ENCODE measurements at places on chromosomes 12 and 14.
A peak's percentile ranks its signal among the peaks of the same experiment; 100 is the strongest.

GRCh38 chr12:127550271-127550670, 716.7 kb upstream of the TMEM132C start:
- no peak for DNase-seq

DNA sequence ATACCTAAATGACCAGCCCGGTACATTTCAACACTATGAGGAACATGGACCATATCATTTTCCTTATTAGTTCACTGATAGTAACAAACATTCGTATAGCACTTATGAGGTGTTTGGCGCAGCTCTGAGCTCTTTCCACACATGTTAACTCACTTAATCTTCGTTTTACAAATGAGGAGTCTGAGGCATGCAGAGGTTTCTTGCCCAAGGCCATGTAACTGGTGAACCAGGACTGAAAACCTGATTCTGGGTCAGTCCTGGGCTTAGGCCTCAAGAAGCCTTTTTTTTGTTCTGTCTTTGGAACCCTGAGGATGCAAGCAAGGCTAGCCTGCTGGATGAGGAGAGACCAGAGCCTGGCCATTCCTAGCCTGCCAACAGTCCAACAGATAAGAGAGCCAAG, 55.0 kb downstream of the C14orf132 start:
- no peak for DNase-seq

- no peak for DNase-seq
These were observed 62.8 kb downstream of the SRRM4 start for GRCh38 chr12:119044094-119044493.

GRCh38 chr12:65608319-65608916, 215.9 kb upstream of the HMGA2 start:
- DNase-seq, result no peak

DNA sequence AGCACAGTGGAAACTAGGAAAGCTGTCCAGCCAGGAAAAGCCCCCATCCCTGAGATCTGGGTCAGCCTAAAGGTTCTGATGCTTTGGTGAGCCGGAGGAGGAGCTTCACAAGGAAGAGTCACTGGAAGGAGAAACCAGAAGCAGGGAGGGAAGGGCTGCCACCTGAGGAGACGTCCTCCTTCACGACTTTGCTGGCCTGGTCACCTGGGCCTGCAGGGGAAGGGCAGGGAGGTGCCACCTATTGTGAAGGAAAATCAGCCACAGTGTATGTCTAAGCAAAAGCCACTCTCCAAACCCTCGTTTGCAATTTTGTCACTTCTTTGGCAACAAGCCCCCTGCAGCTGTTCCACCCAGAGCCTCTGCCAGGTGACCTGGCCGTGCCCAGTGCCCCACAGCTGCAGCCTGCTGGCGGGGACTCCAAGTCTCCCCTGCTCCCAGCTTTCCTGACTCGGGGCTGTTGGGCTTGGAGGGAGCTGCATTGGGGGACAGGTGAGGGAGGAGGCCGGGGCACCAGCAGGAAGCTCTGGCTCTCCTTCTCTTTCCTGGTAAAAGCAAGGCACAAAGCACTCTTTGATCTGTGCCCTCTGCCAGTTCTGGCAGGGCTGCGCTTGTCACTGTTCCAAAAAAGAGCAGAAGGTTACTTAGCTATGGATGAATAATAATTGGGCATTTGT, 120.9 kb upstream of the BCL2L14 start:
- DNase-seq, result peak; percentile 68

DNA sequence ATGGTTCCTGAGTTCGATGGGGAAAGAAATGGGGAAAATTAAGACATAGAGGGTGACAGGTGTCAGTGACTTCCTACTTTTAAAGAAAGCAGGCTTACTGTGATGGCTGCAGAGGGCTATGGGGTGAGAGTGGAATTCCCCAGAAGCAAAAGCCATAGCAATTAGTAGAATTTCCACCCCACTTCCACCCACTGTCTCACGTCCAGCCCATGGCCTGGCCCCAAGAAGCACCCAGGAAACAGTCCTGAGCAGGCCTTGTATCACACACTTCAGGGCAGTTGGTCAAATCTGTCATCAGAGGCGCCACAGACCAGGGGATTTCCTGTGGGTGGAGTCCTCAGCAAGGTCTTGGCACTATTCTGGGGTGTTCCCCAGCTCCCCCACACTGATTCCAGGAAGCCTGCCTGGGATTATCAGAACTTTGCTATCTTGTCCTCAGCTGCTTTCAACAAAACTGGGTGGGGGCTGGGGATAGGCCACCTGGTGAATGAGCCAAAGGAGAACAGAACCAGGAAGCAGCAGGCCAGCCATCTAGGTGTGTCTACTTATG, 120.1 kb upstream of the CCND2 start:
- DNase-seq, result no peak

DNA sequence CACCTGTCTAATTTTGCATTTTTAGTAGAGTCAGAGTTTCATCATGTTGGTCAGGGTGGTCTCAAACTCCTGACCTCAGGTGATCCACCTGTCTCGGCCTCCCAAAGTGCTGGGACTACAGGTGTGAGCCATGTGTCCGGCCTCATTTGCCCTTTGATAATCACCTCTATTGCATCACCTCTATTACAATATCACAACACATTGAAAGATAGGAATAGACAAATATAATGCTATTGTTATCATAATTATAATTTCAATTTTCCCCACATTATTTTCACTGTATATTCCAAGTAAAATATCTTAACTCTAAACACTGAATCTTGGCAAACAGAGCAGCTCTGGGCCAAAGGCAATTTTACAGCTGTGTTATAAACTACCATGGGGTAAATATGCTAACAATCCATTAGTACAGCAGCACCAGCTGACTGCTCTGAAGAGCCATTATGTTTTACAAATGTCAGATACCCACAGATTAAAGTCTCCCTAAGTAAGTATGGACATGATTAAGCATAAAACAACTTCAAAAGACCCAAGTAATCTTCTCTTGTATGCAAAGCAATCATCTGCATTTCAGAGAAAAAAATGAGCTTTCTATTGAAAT, 173.2 kb downstream of the MED13L start:
- no peak for DNase-seq

- DNase-seq, result peak; percentile 74
These were observed 93.9 kb upstream of the OVCH1 start for GRCh38 chr12:29591140-29592020.

GRCh38 chr12:132040906-132041606, 91.3 kb downstream of the EP400 start:
- DNase-seq, result no peak

DNA sequence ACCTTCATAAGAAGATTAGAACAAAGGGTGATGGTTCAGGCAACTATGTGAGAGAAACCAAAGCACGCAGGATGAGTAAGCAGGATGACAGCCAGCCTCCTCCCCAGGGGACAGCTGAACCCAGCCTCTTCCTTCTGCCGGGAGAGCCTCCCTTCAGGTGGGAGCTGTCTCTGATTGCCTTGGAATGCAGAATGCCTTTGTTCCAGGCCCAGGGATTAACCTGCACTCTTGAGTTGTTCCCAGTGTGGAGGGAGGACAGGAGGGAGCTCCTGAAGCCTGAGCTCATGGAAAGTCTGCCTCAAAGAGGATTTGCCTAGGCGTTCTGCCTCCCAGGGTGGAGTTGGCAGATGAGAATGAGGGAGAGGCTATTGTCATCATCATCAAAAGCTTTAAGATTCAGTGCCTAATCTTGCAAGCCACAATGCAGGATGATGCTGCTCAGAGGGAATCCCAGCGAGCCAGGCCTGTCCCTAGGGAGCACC, 3.6 kb upstream of the KRT6A start:
- DNase-seq, result no peak

- no peak for DNase-seq
These were observed 18.5 kb upstream of the DUSP6 start for GRCh38 chr12:89370850-89371249.

GRCh38 chr14:90782892-90783291, 33.3 kb downstream of the TTC7B start:
- no peak for DNase-seq

- no peak for DNase-seq
These were observed 13.3 kb upstream of the DTX1 start for GRCh38 chr12:113043240-113043639.

GRCh38 chr12:27709212-27709931, 1.3 kb upstream of the MRPS35 start:
- no peak for DNase-seq

DNA sequence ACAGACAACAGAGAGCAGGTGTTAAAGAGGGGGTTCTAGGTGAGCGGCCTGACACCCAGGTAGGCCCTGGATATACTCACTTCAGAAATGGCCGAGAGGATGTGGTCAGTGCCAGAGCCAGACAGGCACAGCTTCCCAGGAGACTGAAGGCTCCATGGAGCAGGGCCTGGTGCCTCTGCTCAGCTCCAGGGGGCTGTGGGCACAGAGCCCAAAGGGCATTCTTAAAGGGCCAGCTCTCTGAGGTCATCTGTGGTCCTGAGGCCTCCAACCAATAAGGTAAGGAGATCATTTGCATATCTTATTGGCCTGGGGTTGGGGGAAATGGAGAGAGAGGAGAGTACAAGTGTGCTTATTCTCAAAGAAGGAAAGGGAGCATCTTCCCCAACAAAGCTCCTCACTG, 9.7 kb upstream of the PCK2 start:
- DNase-seq, result no peak

GRCh38 chr14:28635387-28635786, 131.2 kb upstream of the FOXG1 start:
- DNase-seq, result peak; percentile 57

DNA sequence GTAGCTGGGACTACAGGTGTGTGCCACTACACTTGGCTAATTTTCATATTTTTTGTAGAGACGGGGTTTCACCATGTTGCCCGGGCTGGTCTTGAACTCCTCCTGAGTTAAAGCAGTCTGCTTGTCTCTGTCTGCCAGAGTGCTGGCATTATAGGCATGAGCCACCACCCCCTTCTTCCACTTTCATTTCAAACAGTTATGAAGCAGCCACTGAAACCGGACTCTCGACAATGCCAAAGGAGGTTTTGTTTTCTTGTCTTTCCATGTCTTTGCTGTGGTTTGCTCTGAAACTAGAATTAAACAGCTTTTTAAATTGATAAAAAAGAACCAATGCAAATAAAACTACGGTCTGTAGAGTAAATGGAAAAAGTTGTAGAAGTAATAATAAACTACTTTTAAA, 30.4 kb downstream of the RAP1B start:
- no peak for DNase-seq

DNA sequence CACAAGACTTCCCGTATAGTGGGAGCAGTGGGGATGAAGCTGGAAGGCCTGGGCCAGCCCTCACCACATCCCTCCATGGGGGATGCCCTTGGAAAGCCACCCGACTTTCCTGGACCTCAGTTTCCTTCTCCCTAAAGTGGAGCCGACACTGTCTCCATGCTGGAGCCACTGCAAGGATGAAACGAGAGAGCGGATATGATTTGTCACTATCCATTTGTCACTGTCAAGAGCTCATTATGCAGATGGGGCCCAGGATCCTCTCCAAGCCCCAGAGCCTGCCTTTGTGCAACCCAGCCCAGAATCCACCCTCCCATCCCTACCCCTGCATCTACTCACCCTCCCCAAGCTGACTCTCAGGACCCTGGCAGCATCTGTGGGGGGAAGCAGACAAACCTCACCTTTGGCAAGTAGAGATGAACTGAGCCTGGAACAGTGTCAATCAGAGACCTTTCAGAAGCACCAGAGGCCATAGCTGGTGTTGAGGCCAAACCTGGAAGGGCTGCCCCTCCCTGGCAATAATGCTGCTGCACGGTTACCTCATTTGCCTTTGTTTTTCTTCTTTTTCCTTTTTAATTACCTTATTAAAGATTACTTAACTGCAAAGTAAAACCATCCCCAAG, 287.7 kb upstream of the RTL1 start:
- no peak for DNase-seq

GRCh38 chr14:93967637-93968250, 8.6 kb downstream of the ASB2 start:
- DNase-seq, result no peak

GRCh38 chr14:94598816-94599655, 13.2 kb upstream of the SERPINA3 start:
- peak; percentile 37 for DNase-seq

DNA sequence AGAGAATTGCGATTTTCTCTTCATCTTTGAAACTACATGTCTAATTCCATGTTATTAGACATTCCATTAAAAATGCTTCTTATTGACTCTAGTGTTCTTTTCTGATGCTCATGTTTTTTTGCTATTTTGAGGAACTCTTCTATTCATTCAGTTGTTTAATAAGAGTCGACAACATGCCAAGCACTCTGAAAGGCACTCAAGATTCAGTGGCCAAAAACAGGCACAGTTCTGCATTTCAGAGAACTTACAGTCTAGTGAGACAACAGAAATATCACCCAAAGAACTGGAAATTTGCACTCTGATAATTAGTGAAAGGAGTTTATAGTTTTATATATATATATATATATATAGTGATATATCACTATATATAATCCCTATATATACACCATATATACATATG, 111.7 kb downstream of the TSHR start:
- DNase-seq, result no peak

DNA sequence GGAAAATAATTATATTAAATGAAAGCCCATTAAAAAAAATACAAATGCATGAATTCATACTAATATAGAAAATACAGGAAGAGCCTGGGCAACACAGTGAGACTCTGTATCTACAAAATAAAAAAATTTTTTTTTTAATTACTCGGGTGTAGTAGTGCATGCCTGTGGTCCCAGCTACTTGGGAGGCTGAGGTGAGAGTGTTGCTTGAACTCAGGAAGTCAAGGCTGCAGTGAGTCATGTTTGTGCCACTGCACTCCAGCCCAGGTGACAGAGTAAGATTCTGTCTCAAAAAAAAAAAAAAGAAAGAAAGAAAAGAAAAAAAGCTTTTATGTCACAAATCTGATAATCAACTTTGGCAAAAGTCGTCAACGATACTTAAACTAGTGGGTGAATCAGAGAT, 80.6 kb upstream of the PLEKHA5 start:
- no peak for DNase-seq

DNA sequence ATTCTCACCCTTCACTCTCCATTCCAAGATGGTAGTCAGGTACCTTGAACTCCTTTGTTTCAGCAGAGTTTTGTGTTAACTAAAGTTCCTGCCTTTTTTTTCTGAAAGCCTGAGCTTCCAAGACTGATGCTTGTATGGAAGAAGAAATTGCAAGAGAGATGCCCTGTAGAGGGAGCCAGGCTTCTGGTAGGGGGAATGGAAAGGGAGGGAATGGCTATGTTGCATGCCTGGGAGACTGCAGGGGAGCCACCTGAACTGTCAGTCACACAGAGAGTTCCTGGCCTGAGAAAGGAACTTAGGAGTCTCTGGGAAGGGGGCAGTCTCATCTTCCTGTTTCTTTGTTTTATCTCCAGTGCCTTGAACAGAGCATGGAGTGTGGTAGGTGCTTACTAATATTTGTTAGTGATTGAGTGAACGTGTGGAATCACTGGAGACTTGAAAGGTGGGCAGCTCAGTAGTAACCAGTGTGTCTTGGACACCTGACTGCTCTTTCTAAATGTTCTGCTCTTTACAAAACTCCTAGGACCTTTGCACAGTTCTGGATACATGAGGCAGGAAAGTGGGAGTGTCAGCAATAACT, 132.2 kb downstream of the ANO4 start:
- DNase-seq, result no peak

GRCh38 chr12:14156606-14157005, 175.2 kb upstream of the GRIN2B start:
- no peak for DNase-seq

- no peak for DNase-seq
These were observed 10.7 kb upstream of the C12orf76 start for GRCh38 chr12:110058875-110059615.

Measured in muscle of leg (tissue), 16 donors.